ENCODE measurements at places on chromosomes 12 and 14.
A peak's percentile ranks its signal among the peaks of the same experiment; 100 is the strongest.

DNA sequence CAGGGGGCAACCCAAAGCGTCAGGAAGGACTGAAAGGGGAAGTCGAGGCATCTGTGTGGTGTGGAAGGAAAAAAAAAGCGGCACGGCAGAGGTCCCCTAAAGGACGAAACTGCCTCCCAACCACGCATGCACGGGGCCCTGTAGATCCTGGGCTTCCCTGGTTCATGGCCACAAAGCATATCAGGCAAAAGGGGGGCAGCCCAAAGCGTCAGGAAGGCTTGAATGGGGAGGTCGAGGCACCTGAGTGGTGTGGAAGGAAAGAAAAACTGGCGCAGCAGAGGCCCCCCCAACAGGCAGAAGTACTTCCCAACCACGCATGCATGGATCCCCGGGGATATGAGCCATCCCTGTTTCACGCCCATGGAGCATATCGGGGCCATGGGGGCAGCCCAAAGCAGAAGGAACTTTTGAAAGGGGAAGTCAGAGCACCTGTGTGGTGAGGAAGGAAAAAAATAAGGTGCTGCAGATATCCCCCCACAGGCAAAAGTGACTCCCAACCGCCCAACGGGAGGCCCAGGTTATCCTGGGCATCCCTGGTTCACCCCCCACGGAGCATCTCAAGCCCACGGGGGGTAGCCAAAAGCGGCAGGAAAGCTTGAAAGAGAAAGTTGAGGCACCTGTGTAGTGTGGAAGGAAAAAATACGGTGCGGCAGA, 581.2 kb downstream of the ALG10 start:
- DNase-seq = no peak

DNA sequence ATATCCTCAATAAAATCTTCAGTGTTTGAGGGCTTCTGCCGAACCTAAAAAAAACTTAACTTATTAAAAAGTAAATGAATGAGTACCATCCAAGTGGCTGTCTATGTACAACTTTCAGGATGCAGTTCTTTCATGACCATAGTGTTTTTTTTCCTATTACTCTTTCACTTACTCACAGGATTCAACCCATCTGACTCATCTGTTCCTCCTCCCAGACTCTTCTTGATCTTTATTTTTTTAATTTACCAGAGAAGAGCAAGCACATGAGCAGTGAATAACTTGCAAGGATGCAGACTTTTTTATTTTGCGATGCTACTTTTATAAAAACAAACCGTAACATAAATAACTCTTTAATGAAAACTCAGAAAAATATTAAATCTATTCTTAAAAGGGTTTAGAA, 24.5 kb downstream of the RECQL start:
- DNase-seq = no peak

DNA sequence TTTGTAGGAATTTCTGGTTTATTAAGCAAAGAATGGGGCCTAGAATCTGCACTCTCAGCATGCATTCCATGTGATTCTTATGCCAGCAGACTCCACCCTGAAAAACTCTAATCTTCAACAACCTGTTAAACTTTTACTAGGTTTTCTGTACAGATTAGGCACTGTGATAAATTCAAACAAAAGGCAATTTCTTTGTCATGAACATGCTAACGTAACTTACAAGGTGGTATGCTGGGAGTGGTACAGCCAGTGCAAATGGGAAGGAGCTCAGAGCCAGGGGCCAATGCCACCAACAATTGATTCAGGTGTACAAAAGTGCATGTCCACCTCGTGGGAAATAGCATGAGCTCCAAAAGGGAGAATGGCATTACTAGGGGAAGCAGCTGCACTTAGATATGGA, 83.0 kb downstream of the PPFIBP1 start:
- no peak for DNase-seq

- no peak for DNase-seq
These were observed 157.4 kb downstream of the PTCSC3 start for GRCh38 chr14:36019126-36019525.

- no peak for DNase-seq
These were observed 50.8 kb upstream of the SAV1 start for GRCh38 chr14:50718949-50719348.

GRCh38 chr14:105283899-105284298, 16.9 kb downstream of the BRF1 start:
- no peak for DNase-seq

DNA sequence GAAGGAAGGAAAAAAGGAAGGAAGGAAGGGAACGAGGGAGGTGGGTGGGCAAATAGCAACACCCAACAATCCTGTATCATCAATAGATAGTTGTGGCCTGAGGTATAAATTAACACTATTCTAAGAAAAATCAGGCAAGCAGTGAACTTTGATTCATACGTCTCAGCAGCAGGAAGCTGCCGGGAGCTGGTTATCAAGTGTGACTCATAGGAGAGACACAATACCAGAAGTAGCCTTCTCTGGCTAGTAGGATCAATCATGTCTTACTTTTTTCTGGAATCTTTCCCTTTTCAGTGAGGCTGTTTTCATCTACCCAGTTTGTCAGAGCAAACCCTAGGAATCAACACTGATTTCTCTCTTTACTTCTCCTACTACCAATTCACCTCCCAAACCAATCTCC, 780.5 kb downstream of the NRXN3 start:
- no peak for DNase-seq

- DNase-seq = no peak
These were observed 93.2 kb upstream of the SOX5 start for GRCh38 chr12:24042651-24043050.

DNA sequence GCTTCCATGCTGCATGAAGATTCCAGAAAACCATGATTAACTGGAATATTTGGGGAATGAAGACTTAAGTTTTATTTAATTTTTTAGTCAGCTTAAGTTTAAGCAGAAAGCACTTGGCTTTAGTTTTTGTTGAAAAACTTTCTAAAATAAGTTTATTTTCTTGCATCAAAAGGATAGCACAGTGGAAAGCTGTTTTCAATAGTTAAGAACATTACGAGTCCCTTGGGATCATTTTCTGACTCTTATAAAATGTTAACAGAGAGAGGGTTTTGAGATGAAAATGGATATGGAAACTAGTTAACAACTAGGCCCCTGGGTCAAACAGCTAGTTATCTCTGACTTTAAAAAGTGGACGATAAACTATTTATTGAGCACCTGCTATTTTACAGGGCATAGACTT, 181.9 kb upstream of the SLC38A2 start:
- no peak for DNase-seq

- DNase-seq = peak; percentile 89
These were observed 729 bp downstream of the OSBPL8 start for GRCh38 chr12:76558684-76559399.

GRCh38 chr12:50203691-50204090, 36.5 kb upstream of the CERS5 start:
- no peak for DNase-seq

DNA sequence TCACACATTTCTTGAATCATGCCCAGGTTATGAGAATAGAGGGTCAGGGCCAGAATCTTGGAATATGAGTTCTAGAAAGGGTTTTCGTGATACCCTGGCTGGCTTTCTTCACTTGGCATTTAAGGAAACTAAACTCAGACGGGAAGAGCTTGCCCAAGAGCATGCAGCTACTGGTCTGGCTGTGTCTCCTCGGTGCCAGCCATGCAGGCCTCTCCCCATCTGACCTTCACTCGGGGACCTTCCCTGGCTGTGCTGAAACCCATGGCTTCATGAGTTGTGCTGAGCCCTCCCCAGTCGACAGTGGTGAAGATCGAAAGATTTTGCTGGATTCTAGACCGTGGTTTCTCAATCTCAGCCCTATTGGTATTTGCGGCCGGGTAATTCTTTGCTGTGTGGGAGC, 38.0 kb downstream of the FOXN3 start:
- DNase-seq = no peak

- no peak for DNase-seq
These were observed 107.1 kb downstream of the MYRFL start for GRCh38 chr12:69932154-69932553.

DNA sequence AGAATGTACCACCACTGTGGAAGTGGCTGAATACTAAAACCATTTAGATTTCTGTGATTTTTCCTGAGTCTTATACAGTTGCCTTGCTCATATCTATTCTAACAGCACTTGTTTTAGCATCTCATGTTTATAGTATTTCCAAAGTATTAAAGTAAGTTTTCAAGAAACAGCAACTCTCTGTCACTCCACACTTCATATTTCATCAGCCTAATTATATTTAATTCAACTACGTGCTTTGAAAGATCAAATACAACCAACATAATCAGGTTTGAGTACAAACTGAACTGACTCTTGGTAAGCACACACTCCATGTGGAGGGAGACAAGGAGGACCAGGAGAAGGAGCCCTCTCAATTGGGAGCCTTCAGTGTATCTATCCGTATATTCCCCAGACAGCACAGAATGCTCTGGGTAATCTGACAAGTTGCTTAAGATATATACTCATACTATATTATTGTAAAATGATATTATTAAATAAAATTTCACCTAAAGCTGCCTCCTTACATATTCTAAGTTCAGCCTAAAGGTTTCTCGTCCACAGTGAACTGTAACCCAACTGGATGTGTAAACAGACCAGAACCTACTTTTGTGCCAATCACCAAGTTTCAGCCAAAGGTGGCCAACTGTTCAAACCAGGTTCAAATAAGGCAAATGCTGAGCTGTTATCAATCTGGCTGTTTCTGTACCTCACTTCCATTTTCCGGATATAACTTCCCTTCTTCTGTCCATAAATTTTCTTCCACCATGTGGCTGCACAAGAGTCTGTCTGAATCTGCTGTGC, 105.0 kb upstream of the RASSF8 start:
- no peak for DNase-seq

GRCh38 chr14:102374264-102374663, 11.5 kb downstream of the TECPR2 start:
- no peak for DNase-seq

GRCh38 chr12:1688086-1688710, 2.7 kb upstream of the ADIPOR2 start:
- no peak for DNase-seq

DNA sequence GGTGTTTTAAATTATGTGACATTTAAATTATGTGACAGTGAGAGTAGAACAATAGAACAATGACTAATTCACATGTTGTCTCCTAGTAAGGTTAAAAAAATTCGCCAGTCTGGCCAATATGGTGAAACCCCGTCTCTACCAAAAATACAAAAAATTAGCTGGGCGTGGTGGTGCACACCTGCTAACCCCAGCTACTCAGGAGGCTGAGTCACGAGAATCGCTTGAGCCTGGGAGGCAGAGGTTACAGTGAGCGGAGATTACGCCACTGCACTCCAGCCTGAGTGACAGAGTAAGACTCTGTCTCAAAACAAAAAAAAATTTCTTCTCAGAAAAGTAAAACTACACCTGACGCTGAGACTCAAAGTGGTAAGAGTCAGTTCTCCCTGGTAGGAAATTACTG, 2.7 kb downstream of the CS start:
- no peak for DNase-seq

- no peak for DNase-seq
These were observed 6.5 kb downstream of the SH2B3 start for GRCh38 chr12:111412007-111412829.

DNA sequence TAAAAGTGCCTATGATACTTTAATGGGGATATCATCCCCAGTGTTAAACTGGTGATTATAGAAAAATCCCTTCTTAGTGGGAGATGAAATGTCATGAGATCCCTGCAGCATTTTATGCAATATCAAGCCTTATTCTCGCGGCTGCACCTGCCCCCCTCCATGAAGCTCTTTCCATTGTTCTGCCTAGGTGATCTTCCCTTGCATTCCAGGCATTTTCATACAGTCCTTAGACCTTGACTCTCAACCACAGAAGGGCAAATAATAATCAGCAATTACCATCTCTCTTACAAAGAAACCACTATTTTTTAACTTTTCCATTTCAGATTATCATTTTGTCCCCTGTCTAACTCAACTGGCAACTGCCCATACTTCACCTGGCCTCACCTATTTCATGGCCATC, 352.3 kb downstream of the NELL2 start:
- DNase-seq = no peak

DNA sequence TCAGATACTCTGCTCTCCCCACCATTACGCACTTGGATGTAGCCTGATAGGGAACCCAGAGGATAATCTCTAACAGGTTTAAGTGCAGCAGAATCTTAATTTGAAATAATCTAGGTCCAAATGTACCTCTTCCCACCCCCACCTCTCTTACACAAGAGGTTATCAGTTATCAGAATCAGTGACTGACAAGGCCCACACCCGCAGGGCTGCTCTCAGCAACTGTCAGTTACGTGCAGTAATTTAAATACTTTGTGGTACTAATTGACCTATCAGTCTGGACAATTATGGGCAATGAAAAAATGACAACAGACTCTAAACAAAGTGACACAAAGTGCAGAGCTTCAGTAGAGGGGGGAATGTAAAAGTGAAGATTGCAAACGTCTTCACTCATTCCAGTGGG, 74.0 kb downstream of the CLIP1 start:
- no peak for DNase-seq

DNA sequence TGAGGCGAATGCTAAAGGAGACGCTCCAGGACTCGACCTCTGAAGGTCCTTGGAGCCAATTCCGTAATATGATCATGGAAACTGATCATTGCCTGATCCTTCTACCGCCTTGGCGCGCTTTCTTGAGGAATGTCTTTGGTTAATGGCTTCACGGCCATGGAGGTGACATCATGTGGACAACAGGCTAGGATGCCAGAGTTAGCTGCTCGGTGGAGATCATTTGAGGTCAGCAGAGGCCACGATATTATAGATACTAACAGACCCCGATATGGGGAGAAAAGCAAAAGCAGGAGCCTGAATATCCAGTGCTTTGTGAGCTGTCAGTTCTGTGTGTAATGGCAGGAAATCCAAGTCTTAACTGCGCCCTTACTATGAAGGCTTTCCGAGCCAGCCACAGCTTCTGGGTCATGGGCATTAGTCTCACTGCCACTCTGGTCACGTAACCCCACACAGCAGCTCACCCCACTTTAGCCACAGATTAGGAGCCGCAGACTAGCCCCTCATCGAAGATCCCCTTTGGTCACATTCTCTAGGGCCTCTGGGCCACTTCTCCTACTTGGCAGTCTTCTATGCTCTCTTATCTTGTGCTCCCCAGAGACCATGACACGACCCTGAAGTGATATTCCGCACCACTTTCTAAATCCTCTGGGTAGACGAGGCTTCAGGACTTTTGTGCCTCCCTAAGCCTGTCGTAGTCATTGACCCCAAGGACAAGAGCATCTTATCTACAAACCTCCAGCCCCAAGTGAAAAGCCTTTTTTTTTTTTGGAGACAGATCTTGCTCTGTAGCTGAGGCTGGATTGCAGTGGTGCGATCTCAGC, 724 bp upstream of the CS start:
- no peak for DNase-seq

GRCh38 chr12:120820884-120821510, 83.2 kb downstream of the SPPL3 start:
- DNase-seq = no peak

- DNase-seq = no peak
These were observed 3.6 kb upstream of the KRAS start for GRCh38 chr12:25254271-25254880.

GRCh38 chr14:51430079-51430478, 190.0 kb downstream of the TMX1 start:
- no peak for DNase-seq

- DNase-seq = no peak
These were observed 2.2 kb downstream of the CYP27B1 start for GRCh38 chr12:57764662-57765002.

- DNase-seq = no peak
These were observed 2.2 kb upstream of the PPTC7 start for GRCh38 chr12:110585231-110585799.

Measured in activated naive CD8-positive, alpha-beta T cell treated with anti-CD3 and anti-CD28 coated beads, Interleukin-2, amount 10 ng/mL, durations not matched to agents 7 days and 5 days (primary cell).